Astrocyte of the hippocampus (primary cell): ENCODE measurements at places on chromosomes 13 and 19.
A peak's percentile ranks its signal among the peaks of the same experiment; 100 is the strongest.

DNA sequence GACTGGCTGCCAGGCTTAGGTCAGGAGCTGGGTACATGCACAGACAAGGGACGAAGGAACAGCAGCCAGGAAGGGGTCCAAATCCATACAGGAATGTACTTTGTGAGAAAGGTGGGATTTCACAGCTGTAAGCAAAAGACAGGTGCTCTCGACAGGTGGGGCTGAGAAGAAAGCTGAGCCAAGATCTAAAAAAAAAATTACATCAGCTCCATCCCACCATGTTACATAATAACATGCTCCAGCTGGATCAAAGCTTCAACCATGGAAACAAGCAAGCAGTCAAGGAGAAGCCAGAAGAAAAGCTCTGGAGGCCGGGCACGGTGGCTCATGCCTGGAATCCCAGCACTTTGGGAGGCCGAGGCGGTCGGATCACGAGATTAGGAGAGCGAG lies 8.0 kb downstream of the UBXN6 start:
- no peak for DNase-seq

GRCh38 chr19:21765151-21765550 lies 2.2 kb downstream of the ZNF100 start:
- DNase-seq, result no peak

- DNase-seq, result no peak
Measured at GRCh38 chr13:51821606-51822005, 17.6 kb upstream of the DHRS12 start.

GRCh38 chr13:108851660-108852059 lies 222.2 kb downstream of the MYO16 start:
- no peak for DNase-seq

DNA sequence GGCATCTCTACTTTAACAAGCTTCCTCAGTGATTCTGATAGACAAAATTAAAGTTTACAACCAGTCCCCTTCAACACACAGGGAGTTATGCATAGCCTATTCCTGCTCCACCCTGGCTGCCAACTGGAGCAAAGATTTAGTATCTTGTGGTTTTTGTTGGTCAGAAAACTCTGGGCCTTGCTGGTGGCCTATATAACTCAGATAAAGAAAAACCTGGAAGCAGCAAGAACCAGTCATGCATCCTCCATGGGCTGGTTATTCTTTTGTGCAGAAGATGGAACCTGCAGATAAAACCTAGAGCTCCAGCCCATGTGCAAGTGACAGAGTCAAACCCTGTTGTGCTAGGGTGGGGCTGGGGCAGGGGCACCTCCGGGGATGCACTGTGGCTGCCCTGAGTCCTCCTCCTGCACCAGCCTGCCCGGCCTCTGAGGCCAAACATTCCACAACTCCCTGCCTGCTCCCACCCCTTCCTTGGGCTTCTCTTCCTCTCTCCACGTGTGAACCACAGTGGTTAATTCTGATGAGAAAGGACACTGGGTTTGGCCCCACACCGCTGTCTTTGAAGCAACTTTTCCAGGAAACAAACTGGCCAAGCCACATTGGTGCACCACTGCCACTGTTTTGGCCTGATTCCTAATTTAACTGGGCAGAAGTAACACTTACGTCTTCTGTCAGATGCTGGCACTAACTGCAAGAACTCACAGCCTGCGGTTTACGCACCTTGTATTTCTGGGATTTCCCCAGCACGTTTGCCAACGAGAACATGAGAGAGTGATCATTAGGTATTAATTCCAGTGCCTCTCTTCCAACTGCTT lies 23.3 kb upstream of the GGACT start:
- DNase-seq, result peak; percentile 90

- no peak for DNase-seq
Measured at GRCh38 chr13:28129911-28130693, 8.2 kb upstream of the PAN3 start.

GRCh38 chr13:73879346-73880015 lies 254.7 kb downstream of the KLF12 start:
- no peak for DNase-seq

GRCh38 chr13:106243011-106243565 lies 292.4 kb downstream of the EFNB2 start:
- DNase-seq, result no peak

- DNase-seq, result peak; percentile 53
Measured at GRCh38 chr13:96958286-96958891, 35.9 kb downstream of the OXGR1 start.

GRCh38 chr13:77595166-77595810 lies 59.8 kb downstream of the SCEL start:
- no peak for DNase-seq

- no peak for DNase-seq
Measured at GRCh38 chr19:35396240-35396885, 25.5 kb downstream of the GPR42 start.

DNA sequence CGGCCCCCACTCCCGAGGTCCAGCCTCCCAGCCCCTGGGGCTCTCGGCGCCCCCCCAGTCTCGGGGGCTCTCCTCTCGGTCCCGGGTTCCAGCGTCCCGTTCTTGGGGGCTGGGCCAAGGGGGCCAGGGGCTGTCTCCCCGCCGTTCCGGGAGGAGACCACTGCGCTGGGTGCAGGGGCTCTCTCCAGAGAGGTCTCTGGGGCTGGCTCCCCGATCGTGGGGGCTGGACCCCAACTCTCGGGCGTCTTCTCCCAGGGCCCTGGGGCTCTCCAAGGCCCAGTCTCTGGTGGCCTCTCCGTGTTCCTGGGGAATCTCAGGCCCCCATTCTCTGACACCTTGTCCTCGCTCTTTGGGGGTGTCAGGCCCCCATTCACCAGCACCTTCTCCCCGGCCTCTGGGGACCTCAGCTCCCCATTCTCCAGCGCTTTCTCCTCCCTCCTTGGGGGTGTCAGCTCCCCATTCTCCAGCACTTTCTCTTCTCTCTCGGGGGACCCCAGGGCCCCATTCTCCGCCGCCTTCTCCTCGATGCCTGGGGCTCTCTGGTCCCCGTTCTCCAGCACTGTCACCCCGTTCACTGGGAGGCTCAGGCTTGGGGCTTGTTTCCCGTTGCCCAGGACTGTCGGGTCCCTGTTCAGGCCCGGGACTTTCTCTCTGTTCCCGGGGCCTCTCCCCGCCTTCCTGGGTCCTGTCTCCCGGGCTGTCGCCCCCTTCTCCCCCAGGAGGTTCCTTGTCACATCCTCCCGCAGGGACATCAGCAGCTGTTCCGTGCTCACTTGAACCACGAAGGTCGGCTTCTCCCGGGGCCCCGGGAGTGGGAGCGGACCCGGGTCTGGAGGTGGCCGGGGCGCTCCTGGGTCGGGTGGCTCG lies 13.7 kb downstream of the LMTK3 start:
- DNase-seq, result no peak

GRCh38 chr13:103156346-103156998 lies 90.3 kb upstream of the SLC10A2 start:
- no peak for DNase-seq

DNA sequence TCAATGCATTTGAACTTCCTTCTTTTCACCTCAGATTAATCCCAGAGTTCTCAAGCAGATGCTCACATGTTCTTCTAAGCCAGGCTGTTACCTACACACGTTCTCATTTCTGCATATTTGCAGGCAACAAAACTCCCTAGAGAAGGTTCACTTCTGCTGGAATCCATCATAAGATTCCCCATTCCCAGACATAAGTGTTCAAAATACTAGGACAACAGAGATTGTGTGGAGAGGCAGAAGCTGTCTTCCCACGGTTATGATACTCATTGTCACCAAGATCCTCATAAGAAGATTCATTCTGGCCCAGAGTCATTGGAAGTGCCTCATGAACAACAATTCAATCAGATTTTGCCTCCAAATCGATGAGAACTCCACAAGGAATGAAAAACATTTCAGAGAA lies 931.6 kb upstream of the MIR17HG start:
- no peak for DNase-seq

GRCh38 chr13:26601669-26602068 lies 44.2 kb downstream of the WASF3 start:
- peak; percentile 26 for DNase-seq

DNA sequence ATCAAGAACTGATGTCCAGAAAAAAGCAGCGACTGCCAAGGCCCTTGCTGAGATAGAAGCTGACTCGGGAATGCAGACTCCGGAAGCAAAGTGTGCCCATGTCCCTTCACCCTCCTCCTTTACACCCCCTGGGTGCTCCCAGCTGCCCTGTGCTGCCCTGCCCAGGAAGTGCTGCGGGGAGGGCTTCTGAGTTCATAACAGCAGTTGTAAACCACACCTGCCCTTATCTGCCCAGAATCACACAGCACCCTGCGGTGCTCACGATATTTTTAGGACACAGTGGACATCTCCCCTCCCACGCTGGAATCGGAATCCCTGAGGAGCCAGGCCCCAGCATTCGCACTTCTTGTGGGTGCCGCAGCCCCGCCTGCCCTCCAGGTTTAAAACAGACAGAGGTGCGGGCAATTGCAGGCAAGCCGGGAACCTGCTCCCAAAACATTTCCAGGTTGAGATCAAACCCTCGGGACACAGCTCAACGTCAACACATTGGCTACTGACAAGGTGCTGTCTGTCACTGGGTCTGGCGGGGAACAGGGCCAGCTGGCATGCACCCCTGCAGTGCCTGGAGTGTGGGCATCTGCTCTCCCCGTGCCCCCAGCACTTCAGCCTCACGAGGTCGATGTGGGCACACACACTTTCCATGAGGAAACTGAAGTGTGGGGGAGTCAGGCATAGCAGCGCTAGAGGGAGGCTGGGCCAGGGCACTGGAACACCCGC lies 36.8 kb downstream of the RAB20 start:
- DNase-seq, result no peak

- DNase-seq, result peak; percentile 89
Measured at GRCh38 chr13:87671031-87671752, at the start of gene SLITRK5. Gene SLITRK5 (plus strand): TSS chr13:87671371. CDS start chr13:87675389, 4,018 bp downstream.

DNA sequence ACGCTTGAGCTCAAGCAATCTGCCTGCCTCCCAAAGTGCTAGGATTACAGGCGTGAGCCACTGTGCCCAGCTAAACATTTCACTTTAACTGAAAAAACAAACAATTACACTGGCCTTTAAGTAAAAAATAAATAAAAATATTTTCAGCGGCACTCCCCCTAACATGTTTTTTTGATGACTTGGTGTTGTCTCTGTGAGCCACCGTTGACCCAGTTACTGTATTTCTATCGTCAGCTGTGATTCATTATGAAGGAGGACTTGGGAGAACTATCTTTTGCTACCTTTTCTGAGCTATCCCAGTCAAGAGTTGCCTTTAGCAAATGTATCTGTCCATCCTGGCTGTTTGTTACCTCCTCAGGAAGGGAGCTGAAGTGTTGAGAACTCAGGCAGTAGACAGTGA lies 18.5 kb upstream of the C19orf33 start:
- DNase-seq, result no peak

- no peak for DNase-seq
Measured at GRCh38 chr13:85816413-85816812, 17.2 kb upstream of the SLITRK6 start.

DNA sequence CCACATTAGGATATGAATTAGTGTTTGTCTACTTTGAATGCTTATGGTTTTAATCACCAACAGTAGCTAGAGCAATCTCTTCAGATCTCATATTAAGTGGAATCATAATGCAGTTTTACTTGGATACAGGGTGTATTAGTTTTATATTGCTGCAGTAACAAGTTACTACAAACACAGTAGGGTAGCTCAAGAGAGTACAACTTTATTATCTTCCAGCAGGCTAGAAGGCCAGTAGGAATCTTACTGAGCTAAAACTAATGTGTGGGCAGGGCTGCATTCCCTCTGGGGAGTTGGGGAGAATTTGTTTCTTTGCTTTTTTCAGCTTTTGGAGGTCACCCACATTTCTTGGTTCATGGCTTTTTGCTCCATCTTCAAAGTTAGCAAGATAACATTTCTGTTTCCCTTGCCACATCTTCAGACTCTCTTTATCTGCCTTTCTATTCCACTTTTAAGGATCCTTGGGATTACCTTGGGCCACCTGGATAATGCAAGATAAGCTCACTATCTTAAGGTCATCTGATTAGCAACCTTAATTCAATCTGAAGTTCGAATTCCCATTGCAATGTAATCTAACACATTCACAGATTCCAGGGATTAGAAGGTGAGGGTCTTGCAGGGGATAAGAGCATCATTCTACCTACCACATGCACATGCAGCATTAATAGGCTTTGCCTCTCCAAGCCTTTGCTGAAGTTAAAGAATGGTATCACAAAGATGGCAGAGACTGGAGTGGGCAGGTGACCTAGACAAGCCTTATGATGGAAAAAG lies 134.1 kb upstream of the SLC10A2 start:
- no peak for DNase-seq

DNA sequence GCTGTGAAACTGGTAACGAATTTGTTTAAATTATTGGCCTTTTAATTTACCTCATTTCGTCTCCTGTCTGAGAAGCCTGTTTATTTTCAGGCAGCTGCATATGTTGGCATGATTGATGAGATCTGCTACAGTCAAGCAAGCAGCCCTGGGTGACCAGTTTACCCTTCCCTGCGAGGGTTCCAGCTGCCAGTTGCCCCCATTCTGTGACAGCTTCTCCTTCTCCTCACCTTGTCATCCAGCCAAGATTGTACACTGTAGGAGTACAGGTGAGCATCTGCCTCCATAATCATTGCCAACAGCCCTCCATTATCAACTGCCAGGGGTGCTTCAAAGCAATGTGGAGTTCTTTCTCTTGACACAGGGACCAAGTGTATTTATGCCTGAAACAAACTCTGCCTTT lies 1979.9 kb upstream of the PRR20A start:
- no peak for DNase-seq

GRCh38 chr13:45954836-45955800 lies 97.4 kb downstream of the ZC3H13 start:
- no peak for DNase-seq

DNA sequence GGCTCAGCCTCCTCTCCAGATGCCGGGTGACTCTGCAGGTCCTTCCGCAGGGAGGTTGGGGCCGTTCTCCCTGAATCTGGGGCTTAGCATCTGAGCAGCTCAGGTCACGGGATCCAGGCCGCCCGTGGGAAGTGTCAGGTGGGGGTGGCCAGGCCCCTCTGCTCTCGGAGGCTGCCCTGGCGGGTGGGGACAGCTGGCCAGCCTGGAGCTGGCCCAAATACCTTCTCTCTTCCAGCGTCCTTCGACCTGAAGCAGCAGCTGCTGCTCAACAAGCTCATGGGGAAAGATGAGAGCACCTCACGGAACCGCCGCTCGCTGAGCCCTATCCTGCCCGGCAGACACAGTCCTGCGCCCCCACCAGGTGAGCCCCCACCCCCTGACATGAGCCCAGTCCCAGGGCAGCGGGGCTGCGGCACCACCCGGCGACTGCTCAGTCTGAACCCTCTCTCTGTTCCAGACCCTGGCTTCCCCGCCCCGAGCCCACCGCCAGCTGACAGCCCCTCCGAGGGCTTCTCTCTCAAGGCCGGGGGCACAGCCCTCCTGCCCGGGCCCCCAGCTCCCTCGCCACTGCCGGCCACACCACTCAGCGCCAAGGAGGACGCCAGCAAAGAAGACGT lies 19.1 kb downstream of the PEX11G start:
- DNase-seq, result no peak

GRCh38 chr19:44752816-44753625 lies 4.5 kb downstream of the BCL3 start:
- DNase-seq, result peak; percentile 98

DNA sequence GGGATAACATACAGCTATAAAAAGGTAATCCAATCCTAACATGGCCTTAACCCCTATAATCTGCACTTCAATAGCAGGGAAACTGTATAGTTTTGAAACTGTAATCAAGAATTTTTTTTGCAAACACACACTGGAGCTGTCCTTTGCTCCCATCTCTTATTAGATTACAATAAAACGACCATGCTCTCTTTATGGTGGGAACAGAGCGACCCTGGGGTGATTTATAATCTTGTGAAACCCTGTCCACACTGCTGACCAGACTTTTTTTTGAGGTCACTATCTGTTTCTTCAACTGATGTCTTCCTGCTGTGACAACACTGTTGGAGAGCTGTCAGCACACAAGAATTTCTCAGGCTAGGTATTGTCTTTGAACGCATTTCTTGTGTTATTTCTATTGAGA lies 35.3 kb downstream of the DACH1 start:
- no peak for DNase-seq
